ENCODE measurements at places on chromosomes 13 and 19.

DNA sequence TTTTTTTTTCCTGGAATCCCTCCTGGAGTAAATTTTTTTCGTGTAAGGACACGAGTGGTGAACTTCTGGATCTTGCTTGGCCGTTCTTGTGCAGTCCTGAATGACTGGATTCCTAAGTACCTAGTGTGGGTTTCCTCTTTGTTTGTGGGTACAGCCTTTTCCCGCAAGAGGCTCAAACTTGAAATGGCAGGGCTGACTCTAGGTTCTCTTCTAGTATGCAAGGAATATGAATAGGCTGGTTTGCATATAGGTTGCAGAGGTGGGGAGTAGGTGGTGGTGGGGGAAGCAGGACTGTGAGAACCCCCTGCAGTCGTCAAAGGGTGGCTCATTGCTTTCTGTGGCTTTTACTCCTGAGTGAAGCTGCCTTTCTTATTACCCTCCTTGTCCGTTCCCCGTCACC, 13.6 kb downstream of the UBAC2 start:
- DNase-seq = no peak

DNA sequence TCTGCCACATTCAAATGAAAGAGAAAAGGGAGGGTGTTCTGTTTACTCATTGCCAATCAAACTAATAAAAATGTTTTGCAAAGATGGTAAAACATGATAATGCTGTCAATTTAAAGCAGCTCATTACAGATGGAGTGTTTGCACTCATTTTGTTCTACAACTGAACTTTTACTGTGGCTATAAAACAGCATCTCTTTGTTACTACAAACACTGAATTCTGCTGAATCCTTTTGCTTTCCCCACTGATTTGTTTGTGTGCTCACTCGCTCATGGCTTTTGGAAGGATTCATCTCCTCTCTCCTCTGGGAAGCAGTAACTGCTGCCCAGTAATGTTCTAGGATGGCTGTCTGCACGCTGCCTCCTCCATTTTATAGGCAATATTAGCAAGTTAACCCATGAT, 434.5 kb downstream of the PCDH9 start:
- no peak for DNase-seq

DNA sequence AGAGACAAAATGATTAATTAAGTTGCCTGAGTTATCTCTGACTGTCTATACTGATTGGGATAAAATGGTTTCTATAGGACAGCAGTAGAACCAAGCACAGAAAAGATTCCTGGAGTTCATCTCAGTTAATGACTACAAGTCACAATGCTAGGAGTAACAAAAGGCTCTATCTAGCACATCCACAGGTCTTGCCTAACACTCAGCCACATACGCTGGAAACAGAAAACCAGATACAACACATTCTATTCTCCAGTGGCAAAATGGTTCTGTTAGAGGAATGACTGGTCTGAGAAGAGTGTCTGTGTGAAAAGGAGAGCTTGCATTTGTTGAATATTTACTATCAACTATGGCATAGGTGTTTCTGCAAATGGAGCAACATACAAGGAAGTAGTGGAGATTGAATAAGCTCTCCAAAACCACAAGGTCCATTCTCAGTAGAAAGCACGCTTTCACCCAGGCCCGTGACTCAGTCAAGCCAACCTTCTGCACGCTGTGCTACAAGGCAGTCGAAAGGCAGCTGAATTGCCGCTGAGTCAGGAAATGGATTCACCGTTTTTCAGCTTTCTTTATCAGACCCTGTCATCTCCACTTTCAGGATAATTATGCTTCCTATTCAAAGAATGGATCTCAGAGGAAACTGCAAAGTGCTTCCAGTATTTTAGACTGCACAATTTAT, 761.5 kb downstream of the EFNB2 start:
- no peak for DNase-seq

GRCh38 chr19:41219924-41220567, 1.0 kb downstream of the AXL start:
- DNase-seq = no peak

DNA sequence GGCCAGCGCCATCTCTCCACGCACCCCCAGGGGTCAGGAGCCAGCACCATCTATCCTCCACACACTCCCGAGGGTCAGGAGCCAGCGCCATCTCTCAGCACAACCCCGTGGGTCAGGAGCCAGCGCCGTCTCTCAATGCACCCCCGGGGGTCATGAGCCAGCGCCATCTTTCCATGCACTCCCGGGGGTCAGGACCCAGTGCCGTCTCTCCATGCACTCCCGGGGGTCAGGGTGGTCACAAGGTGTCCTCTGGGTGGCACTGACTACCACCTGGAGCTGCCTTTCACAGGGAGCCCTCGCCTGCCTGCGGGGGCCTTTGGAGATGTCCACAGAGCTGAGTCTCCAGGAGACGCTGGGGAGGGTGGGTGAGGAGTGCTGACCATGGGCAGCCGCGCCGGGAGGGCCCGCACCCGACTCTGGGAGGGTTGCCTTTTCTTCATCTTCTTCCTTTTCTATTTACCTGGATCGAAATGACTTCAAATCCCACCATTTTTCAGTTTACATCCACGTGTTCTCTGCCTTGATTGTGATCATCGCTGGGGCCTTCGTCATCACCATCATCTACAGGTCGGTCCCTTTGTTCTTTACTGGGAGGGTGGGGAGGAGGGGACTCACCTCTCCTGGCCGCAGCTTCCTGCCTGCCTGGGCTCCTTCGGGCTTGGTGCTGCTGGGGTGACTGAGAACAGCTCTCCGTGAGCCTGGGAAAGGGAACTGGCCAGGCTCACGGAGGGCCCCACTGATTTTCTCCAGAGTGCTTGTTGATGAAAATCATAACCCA, 19.1 kb downstream of the TEX29 start:
- no peak for DNase-seq

- DNase-seq = no peak
Measured at GRCh38 chr13:25717666-25718197, 334.1 kb downstream of the SHISA2 start.

DNA sequence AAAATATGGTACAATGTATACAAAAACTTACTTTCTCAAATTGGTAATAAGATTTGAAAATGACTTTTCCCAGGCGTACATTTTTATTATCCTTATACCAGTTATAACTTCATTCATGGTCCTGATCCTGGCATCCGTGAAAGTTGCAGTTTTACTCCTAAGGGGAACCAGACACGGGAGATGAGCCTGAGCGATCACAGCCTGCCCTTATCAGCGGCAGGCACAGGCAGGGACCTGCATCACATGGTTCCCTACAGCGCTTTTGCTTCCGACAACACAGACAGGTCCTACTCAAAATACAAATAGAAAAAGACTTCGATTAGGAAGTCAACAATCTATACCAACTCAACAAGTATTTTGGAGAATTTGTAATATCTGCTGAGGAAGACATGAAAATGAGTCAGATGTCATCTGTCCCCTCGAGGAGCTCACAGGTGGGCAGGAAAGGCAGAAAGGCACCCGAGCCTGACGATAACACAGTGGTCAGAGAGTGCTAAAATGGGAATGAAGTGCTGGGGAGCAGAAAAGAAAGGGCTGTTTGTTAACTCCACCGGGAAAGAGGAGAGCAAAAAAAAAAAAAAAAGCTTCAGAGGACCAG, 93.4 kb downstream of the ABCC4 start:
- no peak for DNase-seq

- no peak for DNase-seq
Measured at GRCh38 chr19:17615889-17616685, 60.6 kb downstream of the COLGALT1 start.

GRCh38 chr13:30805132-30805537, 69.8 kb downstream of the ALOX5AP start:
- no peak for DNase-seq

DNA sequence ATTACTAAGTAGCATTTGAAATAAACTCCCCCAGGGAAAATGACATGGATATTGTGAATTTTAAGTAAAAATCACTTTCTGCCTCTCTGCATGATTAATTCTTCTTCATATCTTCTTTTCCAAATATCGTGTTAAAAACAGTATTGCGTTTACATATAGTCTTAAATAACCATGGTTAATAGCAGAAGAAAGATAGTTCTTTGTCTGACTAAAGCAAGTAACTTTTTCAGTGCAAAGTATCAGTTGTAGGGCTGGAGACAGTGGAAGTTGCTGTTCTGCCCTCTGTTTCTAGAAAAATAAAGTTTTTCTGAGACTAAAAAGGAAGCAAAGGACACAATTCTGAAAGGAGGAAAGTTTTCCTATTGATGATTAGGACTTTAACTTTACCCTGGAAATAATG, 330.2 kb downstream of the NDFIP2 start:
- no peak for DNase-seq

DNA sequence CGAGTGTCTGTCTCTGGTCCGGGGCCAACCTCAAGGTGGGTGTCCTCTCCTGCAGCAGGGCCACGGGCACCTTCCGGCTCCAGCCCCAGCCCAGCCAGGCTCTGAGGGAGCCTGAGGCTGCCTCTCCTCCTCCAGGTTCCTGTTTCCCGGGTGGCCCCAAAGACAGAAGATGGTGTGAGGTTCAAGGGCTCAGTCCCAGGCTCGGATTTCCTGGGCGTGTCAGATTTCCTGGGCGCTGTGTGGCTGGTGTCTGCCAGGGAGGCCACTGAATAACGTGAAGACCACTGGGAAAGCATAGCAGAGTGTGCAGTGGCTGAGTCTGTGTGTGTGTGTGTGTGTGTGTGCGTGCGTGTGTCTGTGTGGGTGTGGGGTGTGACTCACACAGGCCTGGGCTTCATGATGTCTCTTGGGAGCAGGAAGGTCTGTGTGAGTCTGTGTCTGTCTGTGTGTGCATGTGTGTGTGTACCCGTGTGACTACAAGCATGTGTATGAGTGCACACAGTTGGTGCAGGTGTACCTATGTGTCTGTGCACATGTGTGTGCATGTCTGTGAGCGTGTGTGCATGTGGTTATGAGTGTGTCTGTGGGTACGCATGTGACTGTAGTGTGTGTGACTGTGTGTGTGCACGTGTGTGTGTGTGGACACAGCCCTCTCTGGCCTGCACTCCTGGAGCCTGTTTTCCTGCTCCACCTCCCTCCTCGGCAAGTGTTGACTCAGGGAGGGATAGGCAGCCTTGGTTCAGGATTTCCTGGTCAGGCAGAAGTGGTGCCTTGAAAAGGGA, 28.3 kb downstream of the CEBPA start:
- DNase-seq = no peak

DNA sequence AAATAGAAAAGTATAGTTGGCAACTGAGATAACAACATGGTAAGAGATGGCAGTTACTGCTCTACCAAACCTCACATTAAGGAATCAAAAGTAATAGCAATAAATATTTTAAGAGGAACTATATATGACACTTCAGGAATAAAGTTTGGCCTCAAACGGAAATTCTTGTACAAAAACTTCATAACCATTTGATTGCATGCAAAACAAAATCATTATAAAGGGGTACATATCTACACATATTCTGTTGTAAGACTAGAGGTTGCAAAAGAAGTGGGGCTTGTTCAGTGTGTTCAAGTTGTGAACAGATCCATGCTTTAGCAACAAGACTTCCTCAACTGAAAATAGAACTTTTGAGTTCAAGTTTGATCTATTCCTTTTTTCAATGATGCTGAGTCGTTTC, 133.5 kb upstream of the MIR17HG start:
- DNase-seq = no peak

GRCh38 chr19:10407096-10407495, 3.8 kb upstream of the CDC37 start:
- no peak for DNase-seq

DNA sequence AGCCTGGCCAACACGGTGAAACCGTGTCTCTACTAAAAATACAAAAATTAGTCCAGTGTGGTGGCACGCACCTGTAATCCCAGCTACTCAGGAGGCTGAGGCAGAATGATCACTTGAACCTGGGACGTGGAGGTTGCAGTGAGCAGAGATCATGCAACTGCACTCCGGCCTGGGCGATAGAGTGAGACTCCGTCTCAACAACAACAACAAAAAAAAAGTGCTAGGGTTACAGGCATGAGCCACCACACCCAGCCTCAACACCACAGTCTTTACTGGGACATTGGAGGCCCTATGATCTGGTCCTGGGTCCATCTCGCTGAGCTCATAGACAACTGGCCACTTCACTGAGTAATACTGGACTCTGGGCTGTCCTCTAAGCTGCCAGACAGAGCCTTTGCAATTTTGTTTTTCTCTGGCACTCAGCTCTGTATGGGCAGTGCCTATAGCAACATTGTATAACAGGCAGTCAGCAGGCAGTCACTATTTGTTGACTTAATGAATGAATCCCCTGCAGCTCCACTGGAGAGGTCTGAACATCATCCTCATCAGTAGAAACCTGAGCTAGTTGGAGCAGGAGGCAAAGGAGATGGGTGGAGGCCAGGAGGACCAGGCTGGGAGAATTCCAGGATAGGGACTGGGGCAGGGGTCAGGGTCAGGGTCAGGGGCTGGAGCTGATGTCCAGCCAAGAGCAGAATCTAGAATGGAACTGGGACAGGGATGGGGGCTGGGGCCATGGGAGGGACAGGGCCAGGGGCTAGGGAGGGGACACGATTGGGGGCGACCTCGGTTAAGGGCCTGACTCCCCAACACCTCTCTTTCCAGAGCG, 8.1 kb downstream of the BLOC1S3 start:
- DNase-seq = no peak

DNA sequence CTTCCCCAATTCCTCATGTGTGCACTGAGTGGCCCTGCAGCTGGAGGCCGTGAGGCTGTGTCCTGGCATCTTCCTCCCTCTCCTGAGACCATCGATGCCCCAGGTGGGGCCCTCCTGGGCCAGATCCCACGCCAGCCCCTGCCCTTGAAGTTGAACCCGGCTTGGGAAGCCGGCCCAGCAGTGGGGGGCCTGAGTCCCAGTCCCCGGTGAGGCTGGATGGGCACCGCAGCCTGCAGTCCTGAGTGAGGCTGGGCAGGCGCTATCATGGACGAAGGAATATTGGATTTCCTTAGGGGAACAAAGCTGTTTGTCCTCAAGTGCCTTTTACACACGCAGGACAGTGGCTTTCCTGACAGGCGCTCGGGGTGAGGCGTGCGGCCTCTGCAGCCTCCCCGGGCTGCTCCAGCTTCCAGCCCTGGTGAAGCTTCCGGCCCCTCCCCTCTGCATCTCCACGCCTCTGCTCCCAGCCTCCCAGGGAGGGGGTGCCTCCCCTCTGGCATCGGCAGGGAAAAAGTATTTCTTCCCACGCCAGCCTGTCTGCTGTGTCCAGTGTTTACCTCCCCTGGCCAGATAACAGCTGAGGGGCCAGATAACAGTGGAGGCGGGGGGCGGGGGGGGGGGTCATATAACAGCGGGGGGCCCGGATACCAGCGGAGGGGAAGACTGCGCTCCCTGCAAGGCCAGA, 159.5 kb downstream of the KDM4B start:
- DNase-seq = peak; percentile 43

GRCh38 chr19:49165111-49165750, 7.6 kb downstream of the TRPM4 start:
- DNase-seq = no peak

- peak; percentile 44 for DNase-seq
Measured at GRCh38 chr19:11382898-11383705, 1.0 kb downstream of the EPOR start.
